ENCODE measurements at places on chromosomes 3 and 15.
A peak's percentile ranks its signal among the peaks of the same experiment; 100 is the strongest.

- H3K4me3 ChIP-seq: no peak overlapping the region
- H3K36me3 ChIP-seq: peaks cover 4% of the 10 kb centered on the region
- no peak for DNase-seq
- no peaks in the 10 kb centered on the region for H3K27me3 ChIP-seq
- peaks cover 24% of the 10 kb centered on the region for H3K4me1 ChIP-seq
These were observed 282.0 kb upstream of the TPM1 start for GRCh38 chr15:62760538-62760937.

DNA sequence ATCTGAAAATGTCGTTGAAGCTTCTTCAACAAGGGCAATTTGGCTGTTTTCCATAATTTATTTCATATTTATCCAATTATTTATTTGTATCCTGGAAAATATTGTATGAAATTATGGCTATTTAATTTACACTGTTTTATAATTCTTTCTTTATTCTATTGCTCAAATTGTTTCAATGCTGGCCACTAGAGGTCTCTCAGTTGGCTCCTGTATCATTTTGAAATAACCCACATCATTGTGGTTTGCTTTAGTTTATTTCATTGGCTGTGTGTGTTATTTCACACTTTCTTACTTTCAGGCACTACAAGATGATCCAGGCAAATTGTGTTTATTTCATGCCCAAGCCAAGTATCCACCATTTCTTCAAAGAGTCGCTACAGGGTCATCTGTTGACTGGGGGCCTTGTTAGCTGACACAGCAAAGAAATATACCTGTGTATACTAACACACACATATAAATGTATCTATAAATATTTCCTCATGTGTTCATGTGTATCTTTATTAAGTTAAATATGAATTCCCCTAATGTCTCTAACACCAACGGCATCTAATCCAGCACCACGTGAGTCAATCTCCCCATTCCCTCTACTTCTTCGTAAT lies 86.2 kb downstream of the NPAP1 start:
- H3K27me3 ChIP-seq: no peaks in the 10 kb centered on the region
- no peak for DNase-seq
- no peaks in the 10 kb centered on the region for H3K4me1 ChIP-seq
- H3K36me3 ChIP-seq: no peaks in the 10 kb centered on the region

- H3K36me3 ChIP-seq: peaks cover 6% of the 10 kb centered on the region
- no peak overlapping the region for H3K27ac ChIP-seq
- H3K4me3 ChIP-seq: no peak overlapping the region
- DNase-seq: no peak
- peaks cover 5% of the 10 kb centered on the region for H3K4me1 ChIP-seq
These were observed 195.9 kb upstream of the TBC1D5 start for GRCh38 chr3:17938313-17938712.

GRCh38 chr15:78212546-78213424 lies 21.6 kb downstream of the ACSBG1 start:
- H3K27ac ChIP-seq: no peak overlapping the region
- H3K4me1 ChIP-seq: peaks cover 40% of the 10 kb centered on the region
- no peaks in the 10 kb centered on the region for H3K36me3 ChIP-seq
- H3K4me3 ChIP-seq: no peak overlapping the region
- DNase-seq: peak; percentile 85

- no peaks in the 10 kb centered on the region for H3K27me3 ChIP-seq
- peaks cover 11% of the 10 kb centered on the region for H3K4me1 ChIP-seq
- H3K4me3 ChIP-seq: peak overlapping the region; percentile 83
- H3K27ac ChIP-seq: peak overlapping the region; percentile 75
- peaks cover 18% of the 10 kb centered on the region for H3K36me3 ChIP-seq
These were observed 573 bp upstream of the DIS3L start for GRCh38 chr15:66292571-66293418.

DNA sequence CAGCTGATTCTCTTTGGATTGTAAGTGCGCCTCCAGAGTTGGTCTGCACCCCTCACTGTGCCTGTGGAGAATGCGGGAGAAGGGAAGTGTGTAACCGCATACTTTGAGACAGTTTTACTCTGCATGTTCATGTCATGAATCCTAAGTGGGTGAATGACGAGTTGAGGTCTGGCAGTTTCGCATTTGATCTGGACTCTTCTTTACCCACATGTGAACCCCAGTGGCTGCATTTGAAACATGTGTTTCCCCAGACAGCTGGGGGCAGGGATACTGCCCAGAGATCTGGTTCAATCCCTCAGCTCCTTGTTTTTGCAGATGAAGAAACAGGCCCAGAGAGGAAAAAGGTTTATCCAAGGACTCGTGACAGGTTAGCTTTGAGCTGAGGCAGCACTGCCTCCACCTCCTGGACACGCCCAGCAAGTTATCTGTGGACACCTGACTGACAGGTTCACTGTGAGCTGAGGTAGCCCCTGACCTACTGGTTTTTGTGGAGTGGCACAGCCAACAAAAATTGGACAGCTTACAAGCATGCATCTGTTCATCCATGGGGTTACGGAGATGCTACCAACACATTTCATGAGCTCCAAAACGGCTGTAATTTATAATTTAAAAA lies 207.3 kb downstream of the XXYLT1 start:
- no peaks in the 10 kb centered on the region for H3K4me1 ChIP-seq
- no peak overlapping the region for H3K27ac ChIP-seq
- no peaks in the 10 kb centered on the region for H3K27me3 ChIP-seq
- peaks cover 7% of the 10 kb centered on the region for H3K36me3 ChIP-seq
- H3K4me3 ChIP-seq: no peak overlapping the region
- no peak for DNase-seq

DNA sequence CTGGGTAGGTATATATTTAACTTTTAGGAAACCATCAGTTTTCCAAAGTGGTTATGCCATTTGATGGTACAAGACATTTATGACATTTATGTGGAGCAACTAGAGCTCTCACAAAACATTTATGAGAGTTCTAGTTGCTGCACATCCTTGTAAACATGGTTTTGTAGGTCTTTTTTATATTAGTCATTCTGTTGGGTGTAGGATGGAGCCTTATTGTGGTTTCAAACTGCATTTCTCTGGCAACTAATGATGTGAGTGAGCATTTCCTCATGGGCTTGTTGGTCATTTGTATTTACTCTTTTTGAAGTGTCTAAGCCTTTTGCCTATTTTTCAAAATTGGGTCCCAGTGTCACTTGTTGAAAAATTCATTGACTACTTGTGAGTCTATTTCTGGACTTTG lies 45.7 kb upstream of the MGLL start:
- H3K4me3 ChIP-seq: no peak overlapping the region
- H3K27ac ChIP-seq: no peak overlapping the region
- H3K4me1 ChIP-seq: peaks cover 5% of the 10 kb centered on the region
- DNase-seq: no peak
- no peaks in the 10 kb centered on the region for H3K36me3 ChIP-seq

DNA sequence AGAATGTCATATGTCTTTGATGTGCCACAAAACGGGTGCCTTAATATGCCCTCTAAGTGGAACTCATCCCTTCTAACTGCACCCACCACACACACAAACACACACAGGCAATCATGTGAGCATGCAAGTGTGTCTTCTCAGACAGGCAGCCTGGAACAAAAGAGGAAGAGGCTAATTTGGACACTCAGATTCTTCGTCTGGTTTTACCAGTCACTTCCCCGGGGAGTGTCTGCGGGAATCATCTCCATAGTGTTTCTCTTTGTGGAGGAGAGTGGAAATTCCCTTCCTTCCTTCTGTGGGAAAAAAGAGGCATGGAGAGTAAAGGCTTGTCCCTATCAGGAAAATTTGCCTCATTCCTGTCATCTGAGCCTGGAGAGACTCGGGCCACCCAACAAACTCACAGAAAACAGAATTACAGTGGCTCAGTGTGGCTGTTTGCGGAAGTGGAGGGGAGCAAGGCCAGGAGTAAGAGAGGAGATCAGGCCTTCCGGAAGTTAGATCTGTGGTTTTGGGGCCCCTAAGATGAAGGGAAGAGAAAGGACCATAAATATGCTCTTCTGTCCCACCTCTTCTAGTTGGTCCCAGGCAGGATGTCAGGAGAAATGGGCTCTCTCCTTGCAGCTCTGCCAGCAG lies 212.6 kb upstream of the SEMA6D start:
- H3K4me3 ChIP-seq: no peak overlapping the region
- DNase-seq: no peak
- peaks cover 5% of the 10 kb centered on the region for H3K36me3 ChIP-seq
- no peak overlapping the region for H3K27ac ChIP-seq
- H3K4me1 ChIP-seq: no peaks in the 10 kb centered on the region

GRCh38 chr3:69204315-69204957 lies 82.0 kb upstream of the LMOD3 start:
- H3K36me3 ChIP-seq: peaks cover 10% of the 10 kb centered on the region
- peak; percentile 58 for DNase-seq
- no peaks in the 10 kb centered on the region for H3K27me3 ChIP-seq
- peak overlapping the region; percentile 68 for H3K27ac ChIP-seq
- H3K4me1 ChIP-seq: peaks cover 24% of the 10 kb centered on the region

- H3K4me1 ChIP-seq: no peaks in the 10 kb centered on the region
- no peak overlapping the region for H3K4me3 ChIP-seq
- H3K27me3 ChIP-seq: peaks cover 3% of the 10 kb centered on the region
- peak; percentile 4 for DNase-seq
- H3K36me3 ChIP-seq: no peaks in the 10 kb centered on the region
- no peak overlapping the region for H3K27ac ChIP-seq
These were observed 21.6 kb downstream of the CHRNA3 start for GRCh38 chr15:78599189-78599588.

- H3K27ac ChIP-seq: no peak overlapping the region
These were observed 1437.0 kb downstream of the OTOL1 start for GRCh38 chr3:162933656-162934055.

DNA sequence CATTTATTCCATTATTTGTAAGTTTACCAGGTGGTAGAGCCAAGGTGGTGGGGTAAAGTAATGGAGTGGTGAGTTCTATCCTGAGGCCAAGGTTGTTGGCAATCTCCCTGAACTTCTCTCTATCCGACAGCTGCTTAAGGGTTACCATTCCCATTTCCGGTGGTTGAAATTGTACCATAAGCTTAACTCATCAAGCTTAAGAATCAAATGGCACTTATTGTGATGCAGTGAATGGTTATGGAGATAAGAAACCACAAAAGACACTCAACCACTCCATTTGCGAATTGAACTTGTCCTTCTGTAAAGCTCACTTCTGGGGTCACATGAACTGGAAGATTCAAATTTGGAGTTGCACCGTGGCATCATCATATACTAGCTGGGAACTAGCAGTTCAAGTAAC lies 287.4 kb upstream of the SLCO3A1 start:
- no peak overlapping the region for H3K4me3 ChIP-seq
- H3K4me1 ChIP-seq: peaks cover 12% of the 10 kb centered on the region
- peaks cover 17% of the 10 kb centered on the region for H3K27me3 ChIP-seq
- DNase-seq: no peak
- H3K36me3 ChIP-seq: no peaks in the 10 kb centered on the region
- H3K27ac ChIP-seq: no peak overlapping the region

- H3K4me1 ChIP-seq: no peaks in the 10 kb centered on the region
- no peak overlapping the region for H3K27ac ChIP-seq
- H3K36me3 ChIP-seq: no peaks in the 10 kb centered on the region
- H3K27me3 ChIP-seq: peaks cover 67% of the 10 kb centered on the region
These were observed 522.3 kb downstream of the ROBO1 start for GRCh38 chr3:79245284-79246138.

DNA sequence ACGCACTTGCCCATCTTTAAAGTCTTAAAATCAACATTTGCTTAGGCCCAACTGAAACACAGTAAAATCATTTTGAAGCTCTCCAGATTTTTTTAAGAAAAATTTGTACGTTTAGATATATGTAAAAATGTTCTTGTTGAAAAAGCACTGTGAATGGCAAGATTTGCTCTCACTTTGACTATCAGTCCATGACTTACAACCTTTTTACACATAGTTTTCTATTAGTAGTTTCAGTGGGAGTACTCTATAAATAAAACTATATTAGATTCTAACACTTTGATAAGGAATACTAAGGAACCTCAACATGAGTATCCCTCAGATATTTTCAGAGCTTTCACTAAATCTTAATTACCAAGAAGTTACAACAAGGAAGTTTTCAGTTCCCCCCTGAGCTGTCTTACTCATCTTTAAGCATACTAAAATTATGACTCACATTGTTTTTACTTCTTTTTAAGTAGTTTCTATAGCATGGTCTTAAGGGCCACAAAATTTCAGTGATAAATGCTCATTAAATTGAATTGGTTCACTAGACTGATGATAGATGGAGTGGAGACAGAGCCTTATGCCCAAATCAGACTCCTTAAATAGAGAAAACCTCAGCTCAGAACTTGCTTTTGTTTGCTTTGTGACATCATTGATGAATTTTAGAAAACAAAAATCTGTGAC lies 31.6 kb upstream of the RAP2B start:
- peaks cover 5% of the 10 kb centered on the region for H3K4me1 ChIP-seq
- H3K27ac ChIP-seq: peak overlapping the region; percentile 81
- no peaks in the 10 kb centered on the region for H3K27me3 ChIP-seq
- no peak overlapping the region for H3K4me3 ChIP-seq

DNA sequence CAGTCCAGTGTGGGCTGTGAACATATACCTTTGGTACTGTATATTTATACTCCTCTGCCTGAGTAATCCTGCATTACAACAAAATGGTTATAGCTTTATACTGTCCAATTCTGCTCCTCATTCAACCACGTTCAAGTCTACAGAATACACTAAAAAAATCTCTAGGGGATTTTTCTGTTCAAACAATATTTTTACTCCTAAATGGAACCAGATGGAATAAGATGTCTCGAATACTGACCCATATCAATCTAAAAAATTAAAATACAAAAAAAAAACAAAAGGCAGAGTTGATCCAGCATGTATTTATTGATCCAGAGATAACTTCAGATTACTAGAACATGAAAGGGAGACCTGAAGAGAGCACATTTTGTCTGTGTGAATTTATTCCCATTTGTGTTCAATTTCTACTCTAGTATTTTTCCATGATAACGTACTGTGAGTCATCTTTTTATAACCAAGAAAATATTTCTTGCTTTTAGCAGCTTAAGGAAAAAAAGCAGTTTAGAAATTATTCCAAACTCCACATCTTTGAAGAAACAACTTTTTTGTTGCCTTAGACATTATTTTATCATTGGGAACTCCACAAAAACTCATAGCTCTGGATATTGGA lies 910.7 kb downstream of the TBL1XR1 start:
- H3K4me3 ChIP-seq: no peak overlapping the region
- DNase-seq: no peak
- no peak overlapping the region for H3K27ac ChIP-seq
- H3K4me1 ChIP-seq: no peaks in the 10 kb centered on the region
- H3K36me3 ChIP-seq: no peaks in the 10 kb centered on the region
